ENCODE measurements at places on chromosomes 3 and 15. TPM values are rescaled to one million over a fixed set of nuclear protein-coding genes. Genes with fewer than 3 reads are reported as not detected.

DNA sequence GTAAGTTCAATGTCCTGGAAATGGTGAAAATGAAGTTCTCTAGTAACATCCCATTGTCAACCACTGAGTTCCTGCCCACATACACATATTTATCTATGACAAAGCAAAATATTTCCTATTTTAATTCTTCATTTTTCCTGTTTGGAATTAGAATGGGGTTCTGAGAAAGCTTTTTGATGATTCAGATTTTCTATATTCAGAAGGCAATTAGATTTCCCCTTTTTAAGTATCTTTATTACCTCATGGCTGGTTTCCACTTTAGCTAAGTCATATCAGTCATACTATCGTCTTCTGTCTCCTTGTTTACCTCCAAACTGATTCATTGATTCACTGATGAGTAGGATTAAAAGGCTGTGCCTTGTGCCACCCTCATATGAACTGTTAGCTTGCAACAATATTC is 17.9 kb downstream of the ETFA start:
- DNase-seq: no peak
- no peaks in the 10 kb centered on the region for H3K36me3 ChIP-seq
- no peak overlapping the region for H3K4me3 ChIP-seq
- no peaks in the 10 kb centered on the region for H3K27me3 ChIP-seq
- H3K27ac ChIP-seq: peak overlapping the region; percentile 30

DNA sequence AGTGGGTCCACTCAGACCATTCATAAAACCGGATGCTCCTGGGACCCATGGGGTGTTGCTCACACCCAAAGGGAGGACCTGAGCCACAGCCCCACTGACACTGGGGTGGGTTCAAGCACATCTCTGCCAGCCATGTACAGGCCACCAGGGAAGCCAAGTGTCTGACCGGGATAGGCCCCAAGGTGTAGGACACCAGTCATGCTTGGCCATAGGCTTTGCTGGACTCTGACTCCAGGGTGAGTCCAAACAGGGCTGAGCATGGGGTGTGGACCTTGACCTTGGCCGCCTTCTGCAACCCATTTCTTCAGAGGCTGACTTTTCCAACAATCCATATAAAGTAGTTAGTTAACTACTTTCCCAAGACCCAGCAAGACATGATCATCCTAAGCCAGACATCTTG is 31.4 kb upstream of the DUSP7 start:
- H3K27me3 ChIP-seq: no peaks in the 10 kb centered on the region
- no peak overlapping the region for H3K4me3 ChIP-seq
- peaks cover 27% of the 10 kb centered on the region for H3K4me1 ChIP-seq
- H3K36me3 ChIP-seq: no peaks in the 10 kb centered on the region
- DNase-seq: no peak

DNA sequence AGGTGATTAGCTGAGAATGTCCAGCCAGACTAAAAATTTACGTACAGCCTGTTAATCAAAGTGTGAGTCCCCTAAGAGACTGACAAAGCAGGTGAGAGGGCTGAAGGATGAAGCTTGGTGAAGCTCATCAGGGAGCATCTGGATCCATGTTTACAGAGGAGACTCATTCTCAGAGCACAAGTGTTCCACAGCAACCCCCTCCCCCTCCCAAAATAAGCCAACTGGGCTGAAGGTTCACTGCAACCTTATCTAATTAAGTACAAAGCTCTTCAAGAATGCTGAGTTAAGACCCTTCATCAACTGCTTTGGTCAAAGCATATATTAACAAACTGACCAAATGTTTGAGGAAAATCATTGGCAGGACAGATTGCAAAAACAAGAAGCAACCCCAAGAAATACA is 262.6 kb upstream of the ZNF385D start:
- no peak overlapping the region for H3K4me3 ChIP-seq
- H3K27me3 ChIP-seq: no peaks in the 10 kb centered on the region
- no peak for DNase-seq
- H3K27ac ChIP-seq: no peak overlapping the region
- no peaks in the 10 kb centered on the region for H3K4me1 ChIP-seq
- no peaks in the 10 kb centered on the region for H3K36me3 ChIP-seq

The ZCWPW2 gene
- 0.35 TPM for total RNA-seq

GRCh38 chr15:49817100-49817499 is 196.3 kb downstream of the DTWD1 start:
- no peak overlapping the region for H3K4me3 ChIP-seq
- no peaks in the 10 kb centered on the region for H3K36me3 ChIP-seq
- no peak overlapping the region for H3K27ac ChIP-seq
- peaks cover 21% of the 10 kb centered on the region for H3K27me3 ChIP-seq

DNA sequence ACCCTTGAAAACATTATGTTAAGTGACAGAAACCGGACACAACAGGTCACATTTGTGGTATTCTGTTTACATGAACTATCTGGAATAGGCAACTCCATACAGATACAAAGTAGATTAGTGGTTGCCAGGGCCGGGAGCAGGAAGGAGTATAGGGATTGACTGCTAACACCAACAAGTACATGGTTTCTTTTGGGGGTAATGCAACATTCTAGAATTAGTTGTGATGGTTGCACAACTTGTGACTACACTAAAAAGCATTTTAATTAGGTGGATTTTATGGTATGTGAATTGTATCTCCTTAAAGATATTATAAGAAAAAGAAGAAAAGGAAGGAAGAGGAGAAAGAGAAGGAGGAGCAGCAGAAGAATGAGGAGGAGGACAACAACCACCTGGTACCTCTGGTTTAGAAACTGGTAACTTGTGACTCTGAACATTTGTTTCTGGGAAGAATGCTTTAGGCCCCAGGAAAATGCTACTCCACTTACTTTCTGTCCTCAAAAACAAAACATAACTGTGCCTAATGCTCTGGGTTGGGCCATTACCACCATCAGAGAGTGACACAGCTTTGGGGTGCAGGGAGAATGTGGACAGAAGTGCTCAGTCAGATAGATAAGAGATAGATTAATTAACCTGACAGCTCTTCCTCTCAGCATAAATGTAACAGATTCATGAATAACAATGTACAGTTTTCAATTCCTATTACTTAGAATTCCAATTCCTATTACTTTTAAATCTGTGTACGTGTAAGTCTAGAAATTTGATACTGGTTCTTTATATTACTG is 20.3 kb downstream of the SETMAR start:
- DNase-seq: no peak
- H3K36me3 ChIP-seq: no peaks in the 10 kb centered on the region
- peak overlapping the region; percentile 60 for H3K27ac ChIP-seq

- no peak overlapping the region for H3K4me3 ChIP-seq
- no peaks in the 10 kb centered on the region for H3K36me3 ChIP-seq
- no peak for DNase-seq
- H3K27ac ChIP-seq: no peak overlapping the region
- H3K4me1 ChIP-seq: peaks cover 10% of the 10 kb centered on the region
- peaks cover 41% of the 10 kb centered on the region for H3K27me3 ChIP-seq
Observed at GRCh38 chr3:141055536-141056445, 4.6 kb downstream of the SPSB4 start.

GRCh38 chr3:184211297-184211696 is 18.1 kb upstream of the VWA5B2 start:
- H3K4me1 ChIP-seq: no peaks in the 10 kb centered on the region
- H3K36me3 ChIP-seq: no peaks in the 10 kb centered on the region
- no peak overlapping the region for H3K4me3 ChIP-seq
- peaks cover 22% of the 10 kb centered on the region for H3K27me3 ChIP-seq
- no peak overlapping the region for H3K27ac ChIP-seq

The KIF15 gene
- total RNA-seq: 32.4 TPM

DNA sequence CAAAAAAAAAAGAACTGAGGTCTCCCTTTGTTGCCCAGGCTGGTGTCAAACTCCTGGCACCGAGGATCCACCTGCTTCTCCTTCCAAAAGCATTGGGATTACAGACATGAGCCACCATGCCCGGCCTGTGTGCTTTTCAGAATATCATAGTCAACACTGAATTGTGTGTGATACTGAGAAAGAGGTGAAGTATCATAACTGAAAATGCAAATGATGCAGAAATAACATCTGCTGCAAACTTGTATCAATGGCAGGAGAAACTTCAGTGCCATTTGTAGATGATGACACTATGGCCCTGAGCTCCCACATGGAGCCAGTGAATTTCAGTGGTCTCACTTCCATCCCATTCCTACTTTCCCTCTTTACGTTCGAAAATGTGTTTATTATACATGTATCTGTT is 21.9 kb downstream of the IL12A start:
- H3K27ac ChIP-seq: no peak overlapping the region
- no peak for DNase-seq
- no peak overlapping the region for H3K4me3 ChIP-seq
- peaks cover 8% of the 10 kb centered on the region for H3K4me1 ChIP-seq
- H3K27me3 ChIP-seq: no peaks in the 10 kb centered on the region

The LRRC34 gene
- 6.3 TPM for total RNA-seq

DNA sequence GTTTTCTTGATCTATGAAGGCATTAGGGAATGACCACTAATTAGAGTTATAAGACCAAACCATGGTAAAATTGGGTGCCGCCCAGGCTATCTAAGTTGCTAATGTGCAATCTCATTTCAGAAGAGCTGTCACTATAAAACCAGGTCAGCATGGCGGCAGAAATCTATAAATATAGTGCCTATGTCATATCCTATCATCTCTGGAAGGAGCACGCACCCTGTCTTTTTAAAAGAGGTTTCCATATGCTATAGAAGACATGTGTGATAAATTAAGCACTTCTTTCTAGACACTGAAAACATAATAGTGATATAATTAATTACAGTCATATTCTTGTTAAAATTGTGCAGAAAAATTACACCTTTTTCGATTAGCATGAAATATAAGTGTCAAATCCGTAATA is 152.0 kb upstream of the MDFIC2 start:
- no peak overlapping the region for H3K4me3 ChIP-seq
- H3K36me3 ChIP-seq: no peaks in the 10 kb centered on the region
- H3K4me1 ChIP-seq: no peaks in the 10 kb centered on the region

- no peaks in the 10 kb centered on the region for H3K27me3 ChIP-seq
- no peak overlapping the region for H3K27ac ChIP-seq
- no peaks in the 10 kb centered on the region for H3K4me1 ChIP-seq
- no peak for DNase-seq
- no peak overlapping the region for H3K4me3 ChIP-seq
Observed at GRCh38 chr3:96734273-96735009, 80.0 kb upstream of the EPHA6 start.

DNA sequence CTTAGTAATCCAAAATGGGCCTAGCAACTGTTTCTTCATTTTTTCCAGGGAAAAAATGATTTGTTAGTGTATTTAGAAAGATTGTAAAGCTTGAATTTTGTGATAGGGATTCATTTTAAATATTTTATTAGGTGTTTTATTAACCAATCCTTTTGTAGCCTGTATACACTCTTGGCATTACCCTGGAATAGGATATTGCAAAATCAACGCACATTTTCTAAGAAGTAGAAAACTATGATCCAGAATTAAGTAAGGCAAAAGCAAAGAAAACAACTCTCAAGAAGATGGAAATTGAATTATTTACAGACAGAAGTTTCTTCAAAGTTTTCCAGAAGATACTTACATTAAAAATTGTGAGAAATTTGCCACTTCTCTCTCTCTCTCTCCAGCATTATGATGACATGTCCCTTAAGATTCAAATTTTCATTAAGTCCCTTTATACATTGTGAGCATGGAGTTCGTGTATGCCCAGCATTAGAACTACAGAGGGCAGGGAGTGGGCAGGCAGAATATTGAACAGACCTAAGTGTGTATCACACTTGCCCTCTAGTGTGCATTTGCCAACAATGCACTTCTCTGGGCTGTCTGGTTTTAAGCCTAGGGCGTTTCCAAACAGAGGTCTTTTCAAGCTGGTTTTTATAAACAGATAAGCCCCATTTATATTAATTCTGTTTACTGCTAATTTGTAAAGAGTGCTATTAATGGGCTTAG is 28.5 kb upstream of the CMSS1 start:
- no peaks in the 10 kb centered on the region for H3K4me1 ChIP-seq
- no peaks in the 10 kb centered on the region for H3K36me3 ChIP-seq
- no peak overlapping the region for H3K4me3 ChIP-seq

DNA sequence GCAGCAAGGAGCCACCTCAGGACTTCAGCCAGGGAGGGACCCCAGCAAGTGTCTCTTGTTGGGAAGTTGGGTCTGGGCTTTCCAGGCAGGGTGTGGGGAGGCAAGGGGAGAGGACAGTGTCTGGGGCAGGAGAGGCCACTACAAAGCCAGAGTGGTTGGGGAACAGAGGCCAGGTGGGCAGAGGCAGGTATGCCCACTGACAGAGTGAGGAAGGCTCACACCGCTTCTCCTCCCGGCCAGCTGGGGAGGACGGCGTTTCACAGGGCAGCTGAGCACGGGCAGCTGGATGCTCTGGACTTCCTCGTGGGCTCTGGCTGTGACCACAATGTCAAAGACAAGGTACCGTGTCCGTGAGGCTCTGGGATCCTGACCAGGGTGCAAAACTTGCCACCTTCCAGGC is 15.0 kb downstream of the ANKDD1A start:
- peaks cover 7% of the 10 kb centered on the region for H3K4me1 ChIP-seq
- no peaks in the 10 kb centered on the region for H3K36me3 ChIP-seq
- no peak overlapping the region for H3K27ac ChIP-seq
- DNase-seq: no peak

- H3K27me3 ChIP-seq: no peaks in the 10 kb centered on the region
- H3K4me1 ChIP-seq: peaks cover 12% of the 10 kb centered on the region
- DNase-seq: no peak
- H3K36me3 ChIP-seq: peaks cover 2% of the 10 kb centered on the region
Observed at GRCh38 chr15:91891788-91892345, 38.4 kb downstream of the SLCO3A1 start.

DNA sequence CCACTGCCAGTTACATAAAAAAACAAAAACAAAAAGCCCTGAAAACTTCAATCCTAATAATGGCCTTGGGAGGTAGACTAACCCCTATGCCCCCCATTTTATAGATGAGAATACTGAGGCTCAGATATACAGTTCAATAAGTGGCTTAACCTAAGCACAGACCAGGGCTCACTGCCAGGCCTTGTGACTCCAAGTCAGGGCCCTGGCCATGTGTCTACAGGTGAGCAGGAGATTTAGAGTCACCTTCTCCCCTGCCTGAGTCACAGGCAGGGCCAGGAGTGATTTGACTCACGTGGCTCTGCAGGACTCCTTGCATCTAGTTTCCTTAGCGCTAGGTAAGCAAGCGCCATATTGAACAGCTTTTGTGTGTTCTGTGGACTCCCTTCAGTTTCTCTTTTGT is 98.6 kb upstream of the ETV5 start:
- peaks cover 40% of the 10 kb centered on the region for H3K27me3 ChIP-seq
- H3K27ac ChIP-seq: no peak overlapping the region
- DNase-seq: no peak
- peaks cover 6% of the 10 kb centered on the region for H3K4me1 ChIP-seq
- no peak overlapping the region for H3K4me3 ChIP-seq
- H3K36me3 ChIP-seq: no peaks in the 10 kb centered on the region

Measured in activated T-cell treated with anti-CD3 and anti-CD28 coated beads, Interleukin-2, amount 50 U/mL, for 72 hours (primary cell).